Cerebellar cortex (tissue), 1 donor: ENCODE measurements at places on chromosomes 11 and 22.
A peak's percentile ranks its signal among the peaks of the same experiment; 100 is the strongest.

DNA sequence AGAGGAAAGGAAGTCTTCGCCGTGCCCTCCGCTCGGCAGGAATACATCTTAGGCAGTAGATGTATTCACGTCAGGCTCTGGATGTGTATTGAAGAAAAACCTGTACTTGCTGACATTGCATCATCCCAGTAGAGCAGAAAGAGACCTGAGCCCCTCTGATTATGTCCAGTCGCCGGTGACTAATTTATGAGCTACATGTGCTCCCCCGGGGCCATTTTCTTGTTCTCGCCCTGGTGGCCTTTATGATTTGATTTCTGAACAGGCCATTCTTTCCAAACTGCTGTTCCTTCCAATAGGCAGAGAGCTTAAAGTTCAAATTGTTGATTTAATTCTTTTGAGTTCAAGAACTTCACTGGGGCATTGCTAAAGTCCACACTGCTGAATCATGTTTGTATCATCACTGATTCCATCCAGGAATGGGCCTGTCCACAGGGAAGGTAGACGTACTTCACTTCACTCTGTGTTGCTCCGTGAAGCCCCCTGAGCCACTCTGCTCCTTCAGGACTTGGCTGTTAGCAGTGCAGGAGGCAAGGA is 137.3 kb upstream of the RASSF10 start:
- DNase-seq, result no peak

GRCh38 chr11:66745356-66746235 is 16.6 kb upstream of the SPTBN2 start:
- peak; percentile 54 for DNase-seq

DNA sequence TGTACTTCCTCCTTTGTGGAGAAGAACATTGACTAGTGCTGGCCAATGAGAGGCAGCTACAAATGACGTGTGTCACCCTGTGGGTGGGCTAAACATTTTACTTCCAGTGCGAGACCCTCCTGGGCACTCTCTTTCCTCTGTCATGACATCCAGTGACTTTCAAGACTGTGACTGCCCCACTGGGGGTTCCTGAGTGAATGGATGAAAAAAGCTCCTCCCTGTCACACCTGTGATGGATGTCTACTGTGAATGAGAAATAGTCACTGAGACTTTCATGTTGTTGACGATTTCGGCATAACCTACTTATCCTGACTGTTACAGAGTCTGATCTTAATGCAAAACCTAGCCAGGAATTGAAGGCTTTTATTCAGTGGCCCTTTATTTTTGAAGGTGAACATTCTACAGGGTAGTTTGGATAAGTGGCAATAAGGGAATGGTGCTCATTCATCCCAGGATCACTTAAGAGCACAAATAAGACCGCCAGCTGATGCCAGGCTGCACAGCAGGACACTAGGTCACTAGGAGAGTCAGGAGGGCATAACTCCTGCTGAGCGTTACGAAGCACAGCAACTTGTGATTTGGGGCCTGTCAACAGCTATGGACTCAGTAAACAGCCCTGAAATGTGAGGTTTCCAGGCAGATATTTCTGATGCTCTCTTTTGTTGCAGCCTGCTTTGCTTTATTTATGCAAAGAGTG is 636.6 kb downstream of the NTM start:
- no peak for DNase-seq

DNA sequence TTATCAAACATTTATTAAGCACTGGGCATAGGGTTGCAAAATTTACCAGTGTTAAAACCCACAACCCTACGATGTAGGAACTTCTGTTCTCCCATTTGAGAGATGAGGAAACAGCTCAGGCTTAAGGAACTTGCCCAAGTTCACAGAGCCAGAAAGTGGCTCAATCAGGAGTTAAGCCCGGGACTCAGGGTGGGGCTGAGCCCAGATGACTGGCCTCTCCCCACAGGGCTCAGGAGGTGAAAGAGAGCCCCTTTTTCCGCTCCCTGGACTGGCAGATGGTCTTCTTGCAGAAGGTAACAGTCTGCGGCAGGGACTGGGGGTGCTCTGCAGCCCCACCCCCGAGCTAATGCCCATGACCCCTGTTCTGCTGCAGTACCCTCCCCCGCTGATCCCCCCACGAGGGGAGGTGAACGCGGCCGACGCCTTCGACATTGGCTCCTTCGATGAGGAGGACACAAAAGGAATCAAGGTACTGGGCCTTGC is 5.6 kb upstream of the ANKRD13D start:
- DNase-seq, result no peak

- DNase-seq, result no peak
Observed at GRCh38 chr22:30521368-30522156, 16.1 kb upstream of the SEC14L4 start.
